ENCODE measurements at places on chromosomes 12 and 14.

GRCh38 chr12:53208877-53209463, 1.9 kb upstream of the ITGB7 start:
- DNase-seq = no peak

DNA sequence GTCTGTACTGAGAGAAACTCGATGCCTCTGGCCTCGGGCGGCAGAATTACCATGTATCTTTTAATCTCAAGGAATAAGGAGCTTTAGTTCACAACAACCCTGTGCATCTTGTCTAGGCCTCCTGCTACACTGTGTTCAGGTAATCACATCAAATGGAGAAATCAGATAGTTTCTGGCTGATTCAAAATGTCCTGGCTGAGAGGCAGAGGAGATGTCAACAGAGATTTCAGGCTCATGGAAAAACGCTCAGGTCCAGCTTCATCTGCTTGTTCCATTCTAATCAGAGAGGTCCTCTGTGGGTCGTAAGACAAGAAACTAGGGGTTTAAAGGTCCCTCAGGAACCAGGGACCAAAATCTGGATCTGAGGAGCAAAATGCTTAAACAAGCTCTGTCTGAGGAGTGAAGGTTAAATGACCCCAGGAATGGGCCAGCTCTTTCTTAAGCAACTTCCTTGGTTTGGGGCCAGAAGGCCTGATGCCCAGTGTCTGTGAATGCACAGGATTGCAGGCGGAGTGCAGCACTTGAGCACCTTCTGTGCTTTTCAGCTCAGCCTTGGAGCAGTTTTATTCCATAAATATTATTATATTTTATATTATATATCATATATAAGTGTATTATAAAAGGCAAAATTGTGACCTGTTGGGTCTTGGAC, 170.2 kb upstream of the PRICKLE1 start:
- DNase-seq = no peak

DNA sequence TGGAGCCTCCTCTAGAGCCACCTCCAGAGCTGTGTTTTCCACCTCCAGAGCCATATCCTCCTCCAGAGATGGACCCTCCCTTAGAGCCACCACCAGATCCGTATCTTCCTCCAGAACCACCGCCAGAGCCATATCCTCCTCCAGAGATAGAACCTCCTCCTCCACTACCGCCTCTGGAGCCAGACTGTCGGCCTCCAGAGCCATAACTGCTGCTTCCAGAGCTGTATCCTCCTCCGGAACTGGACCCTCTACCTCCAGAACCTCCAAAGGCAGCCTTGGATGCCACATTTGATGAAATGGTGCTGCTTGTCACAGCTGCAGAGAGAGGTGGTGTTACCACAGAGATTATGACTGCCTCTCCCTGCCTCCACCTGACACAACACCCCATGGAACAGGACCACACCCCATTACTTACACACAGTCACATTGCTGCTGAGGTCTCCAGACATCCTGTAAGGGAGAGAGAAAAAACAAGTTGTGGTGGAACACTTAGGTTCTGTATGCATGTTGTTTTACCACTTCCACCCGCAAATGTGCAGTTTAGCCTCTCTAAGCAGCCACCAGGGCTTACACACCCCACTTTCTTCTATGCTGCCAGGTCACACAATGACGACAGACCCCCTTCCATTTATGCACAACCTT, 6.8 kb downstream of the KRT2 start:
- peak; percentile 34 for DNase-seq

GRCh38 chr12:44847403-44847802, 28.7 kb downstream of the NELL2 start:
- DNase-seq = no peak
